ENCODE measurements at places on chromosomes 16 and 17.

DNA sequence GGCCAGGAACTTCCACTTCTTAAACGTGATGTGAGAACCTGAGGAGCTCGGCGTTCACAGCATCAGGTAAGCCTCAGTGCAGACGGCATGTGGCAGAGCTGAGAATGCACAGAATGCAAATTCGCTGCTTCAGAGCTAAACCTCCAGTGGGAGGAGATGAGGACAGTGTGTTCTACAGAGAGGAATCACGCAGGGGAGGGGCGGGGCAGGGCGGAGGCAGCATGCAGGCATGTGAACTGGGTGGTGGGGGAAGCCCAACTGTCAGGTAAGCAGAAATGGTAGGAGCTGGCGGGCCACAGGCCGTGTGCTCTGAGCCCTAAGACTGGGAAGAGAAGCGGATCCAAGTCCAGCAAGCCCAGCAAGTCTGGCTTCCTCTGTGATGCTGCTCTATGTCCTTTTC lies 94.7 kb downstream of the ZNF778 start:
- no peak for DNase-seq

DNA sequence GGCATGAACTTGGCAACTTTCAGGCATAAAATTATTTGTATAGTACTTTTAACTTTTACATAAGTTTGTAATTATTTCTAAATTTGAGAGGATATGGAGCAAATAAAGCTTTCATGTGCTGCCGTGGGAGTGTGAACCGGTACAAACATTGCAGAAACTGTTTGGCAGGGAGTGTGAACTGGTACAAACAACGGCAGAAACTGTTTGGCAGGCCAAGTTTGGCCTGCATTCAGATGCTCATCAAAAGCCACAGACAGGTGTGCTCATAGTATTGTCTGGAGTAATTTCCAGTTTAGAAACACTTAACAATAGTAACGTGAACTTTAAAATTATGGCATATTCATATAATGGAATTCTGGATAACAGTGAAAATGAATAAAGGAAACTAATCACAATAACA lies 73.8 kb upstream of the ATP2A3 start:
- DNase-seq: no peak

GRCh38 chr16:12188061-12188934 lies 211.8 kb downstream of the SNX29 start:
- DNase-seq: no peak

DNA sequence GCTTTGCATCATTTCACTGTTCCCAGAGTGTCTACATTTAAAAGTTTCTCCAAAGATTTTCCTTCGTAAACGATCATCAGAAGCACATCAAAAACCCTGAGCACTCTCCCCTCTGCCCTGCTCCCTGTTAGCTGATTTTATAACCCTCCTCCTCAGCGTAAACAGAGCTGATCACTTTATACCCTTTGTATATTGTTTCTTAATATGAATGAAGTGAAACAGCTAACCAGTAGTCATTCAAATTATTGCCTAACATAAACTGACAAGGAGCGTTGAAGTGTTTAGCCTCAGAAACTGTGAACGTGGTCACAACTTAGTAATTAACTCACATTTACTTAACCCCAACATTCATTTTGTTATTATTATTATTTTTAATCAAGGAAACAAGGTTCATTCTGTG lies 160.0 kb upstream of the FOXF1 start:
- DNase-seq: no peak

DNA sequence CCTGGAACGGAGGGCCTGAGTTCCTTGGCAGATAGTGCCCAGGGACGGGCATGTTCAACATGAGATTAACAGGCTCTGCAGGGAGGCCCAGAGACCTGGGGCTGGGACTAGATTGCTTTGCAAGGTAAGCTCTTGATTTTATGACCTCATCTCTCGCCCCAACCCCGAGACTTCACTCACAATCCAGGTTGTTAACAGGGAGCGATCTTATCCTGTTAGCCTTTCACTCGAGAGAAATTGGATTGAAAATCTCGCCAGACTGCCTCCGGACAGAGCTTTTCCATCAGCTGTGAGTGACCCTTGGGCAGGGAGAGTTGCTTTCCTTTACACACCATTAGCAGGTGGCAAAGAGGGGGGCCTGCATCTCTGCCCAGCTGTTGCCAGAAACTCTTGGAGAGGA lies 521.7 kb upstream of the EEF2KMT start:
- DNase-seq: no peak

GRCh38 chr16:4399001-4399730 lies 17.2 kb downstream of the CORO7 start:
- no peak for DNase-seq

- no peak for DNase-seq
Measured at GRCh38 chr17:42271779-42272035, 4.5 kb downstream of the STAT5B start.

DNA sequence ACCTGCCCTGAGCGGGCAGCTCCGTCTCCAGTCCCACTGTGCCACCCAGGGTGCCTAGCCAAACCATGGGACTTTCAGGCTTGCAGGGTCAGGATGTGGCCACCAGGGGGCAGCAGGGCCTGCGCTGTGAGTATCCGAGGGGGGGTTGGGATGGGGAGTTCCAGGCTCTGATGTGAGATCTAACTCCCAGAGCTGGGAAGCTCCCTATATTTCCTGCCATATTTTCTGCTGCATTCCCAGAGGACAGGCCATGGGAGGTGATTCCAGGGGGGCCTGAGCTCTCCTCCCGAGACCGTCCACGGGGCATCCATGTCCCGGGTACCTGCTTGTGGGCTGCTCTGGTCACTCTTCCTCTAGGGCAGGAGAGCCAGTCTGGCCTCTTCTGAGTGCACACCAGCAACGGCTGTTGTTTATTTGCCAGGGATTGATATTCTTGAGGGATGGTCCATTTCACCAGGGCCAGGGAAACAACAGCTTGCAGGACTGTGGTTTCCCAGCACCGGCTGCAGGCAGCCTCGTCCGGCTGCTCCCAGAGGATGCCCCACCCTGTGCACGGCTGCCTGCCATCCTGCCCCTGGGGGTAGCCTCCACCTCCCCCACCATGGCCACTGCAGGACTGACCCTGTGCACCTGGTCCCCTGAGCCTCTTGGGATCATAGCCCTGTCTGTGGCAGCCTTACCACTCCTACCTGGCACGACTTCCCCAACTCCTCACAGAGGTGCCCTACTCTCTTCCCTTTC lies 1.2 kb downstream of the GPR142 start:
- DNase-seq: peak; percentile 55

DNA sequence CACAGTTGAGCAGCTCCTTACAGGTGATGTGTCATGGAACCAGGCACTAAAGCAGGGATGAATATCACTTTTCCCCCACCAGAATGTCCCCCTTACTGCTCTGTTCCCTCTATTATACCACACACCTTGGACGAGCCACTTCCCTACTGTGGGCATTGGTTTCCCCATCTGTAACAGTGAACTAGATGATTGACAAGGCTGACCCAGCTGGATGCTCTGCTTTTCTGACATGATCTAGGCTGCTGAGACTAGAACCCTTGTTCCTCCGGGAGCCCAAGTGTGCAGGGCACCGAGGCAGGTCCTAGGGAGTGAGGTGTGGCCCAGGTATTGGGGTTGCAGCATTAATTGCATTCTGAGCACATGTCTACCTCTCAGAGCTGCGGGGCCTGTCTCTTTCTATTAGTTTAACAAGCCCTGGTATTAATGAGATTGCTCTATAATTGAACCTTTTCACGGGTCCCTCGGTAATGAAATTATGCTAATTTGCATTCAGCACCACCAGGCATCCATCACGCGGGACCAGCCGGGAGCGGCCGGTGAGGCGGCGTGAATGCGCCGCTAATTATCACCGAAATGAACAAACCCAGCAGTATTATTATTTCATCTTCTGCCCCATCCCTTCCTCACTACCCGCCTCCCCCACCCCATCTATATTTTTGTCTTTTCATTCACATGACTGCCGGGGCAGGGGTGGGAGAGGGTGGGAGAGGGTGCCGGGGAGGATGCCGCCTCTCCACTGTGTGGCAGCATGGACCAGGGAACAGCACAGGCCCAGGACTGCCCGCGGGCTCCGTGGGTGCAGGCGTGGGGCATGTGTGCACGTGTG lies 121.1 kb downstream of the CYLD start:
- no peak for DNase-seq

DNA sequence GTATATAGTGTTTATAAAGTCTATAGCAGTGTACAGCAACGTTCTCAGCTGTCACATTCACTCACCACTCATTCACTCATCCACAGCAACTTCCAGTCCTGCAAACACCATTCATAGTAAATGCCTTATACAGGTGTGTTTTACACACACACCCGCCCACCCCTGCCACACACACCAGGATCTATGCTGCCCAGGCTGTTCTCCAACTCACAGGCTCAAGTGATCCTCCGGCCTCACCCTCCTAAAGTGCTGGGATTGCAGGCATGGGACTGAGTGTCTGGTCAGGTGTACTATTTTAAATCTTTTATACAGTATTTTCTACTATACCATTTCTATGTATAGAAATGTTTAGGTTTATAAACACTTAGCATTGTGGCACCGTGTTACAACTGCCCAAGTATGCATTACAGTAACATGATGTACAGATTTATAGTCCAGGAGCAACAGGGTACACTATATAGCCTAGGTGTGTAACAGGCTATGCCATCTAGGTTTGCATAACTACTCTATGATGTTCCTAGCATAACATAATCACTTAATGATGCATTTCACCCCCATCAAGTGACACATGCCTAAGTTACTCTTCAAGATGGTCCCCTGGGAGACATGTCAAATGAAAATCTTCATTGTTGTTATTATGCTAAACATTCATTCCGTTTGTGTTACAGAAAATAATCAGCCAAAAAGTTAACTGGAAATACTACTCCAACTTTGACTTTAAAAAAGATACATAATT lies 42.5 kb downstream of the CREBBP start:
- DNase-seq: no peak

GRCh38 chr16:12349936-12350850 lies 373.7 kb downstream of the SNX29 start:
- DNase-seq: no peak

GRCh38 chr16:72858665-72859493 lies 189.0 kb downstream of the ZFHX3 start:
- DNase-seq: no peak

- no peak for DNase-seq
Measured at GRCh38 chr17:57868007-57868909, 18.4 kb upstream of the MRPS23 start.

- no peak for DNase-seq
Measured at GRCh38 chr16:74652249-74652648, 14.4 kb downstream of the RFWD3 start.

DNA sequence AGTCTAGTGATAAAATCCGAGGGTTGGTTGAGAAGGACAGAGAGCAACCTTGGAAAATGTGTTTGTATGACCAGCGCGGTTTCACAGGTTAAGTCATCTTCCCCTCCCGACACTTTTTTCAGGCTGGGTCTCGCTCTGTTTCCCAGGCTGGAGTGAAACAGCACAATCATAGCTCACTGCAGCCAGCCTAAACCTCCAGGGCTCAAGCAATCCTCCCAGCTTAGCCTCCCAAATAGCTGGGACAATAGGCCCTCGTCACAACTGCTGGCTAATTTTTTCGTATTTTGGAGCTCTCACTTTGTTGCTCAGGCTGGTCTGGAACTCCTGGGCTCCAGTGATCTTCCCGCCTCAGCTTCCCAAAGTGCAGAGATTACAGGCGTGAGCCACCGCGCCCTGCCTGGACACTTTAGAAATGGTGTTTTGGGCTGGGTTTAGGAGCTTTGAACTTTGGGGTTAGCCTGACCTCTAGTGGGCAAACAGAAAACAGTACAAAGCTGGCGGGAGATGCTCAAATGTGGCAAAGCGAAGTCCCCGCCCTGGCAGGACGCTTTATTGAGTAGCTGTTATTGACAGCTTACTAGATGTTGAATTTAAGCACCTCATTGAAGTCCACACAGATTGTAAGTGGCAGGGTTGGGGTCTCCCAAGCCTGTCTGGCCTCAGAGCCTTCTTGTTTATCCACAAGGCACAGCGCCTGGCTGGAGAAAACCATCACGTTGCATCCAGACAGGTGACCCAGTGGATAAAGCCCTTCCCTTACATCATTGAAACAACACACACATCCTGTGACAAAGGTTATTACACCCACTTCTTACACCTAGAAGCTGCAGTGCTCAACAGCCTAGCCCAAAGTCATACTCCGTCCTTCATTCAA lies 34.7 kb upstream of the RBBP6 start:
- peak; percentile 13 for DNase-seq

- no peak for DNase-seq
Measured at GRCh38 chr17:38430316-38430715, 2.1 kb downstream of the ARHGAP23 start.

- DNase-seq: no peak
Measured at GRCh38 chr16:3175157-3176093, 12.6 kb upstream of the OR1F1 start.

- no peak for DNase-seq
Measured at GRCh38 chr16:67675579-67675935, 8.9 kb downstream of the C16orf86 start.

- DNase-seq: no peak
Measured at GRCh38 chr17:12977008-12977751, 40.6 kb downstream of the ELAC2 start.

DNA sequence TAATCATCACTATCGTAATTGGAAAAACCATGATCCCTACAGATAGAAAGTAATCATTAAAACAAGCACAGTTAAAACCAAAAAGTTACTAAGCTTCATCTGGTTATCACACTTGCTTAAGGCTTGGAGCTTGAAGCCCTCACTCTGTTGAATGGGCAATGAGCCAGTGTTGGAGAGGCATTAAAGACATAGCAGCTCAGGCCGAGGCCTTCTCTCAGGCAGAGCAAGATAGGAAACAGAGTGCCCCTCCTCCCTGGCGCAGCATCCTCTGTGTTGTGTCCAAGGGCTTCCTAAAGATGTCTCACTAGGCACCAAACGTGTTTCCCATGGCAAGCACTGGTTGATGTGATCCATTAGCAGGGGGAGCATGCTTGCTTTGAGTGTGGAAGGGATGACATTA lies 34.9 kb upstream of the LGALS9 start:
- DNase-seq: no peak

DNA sequence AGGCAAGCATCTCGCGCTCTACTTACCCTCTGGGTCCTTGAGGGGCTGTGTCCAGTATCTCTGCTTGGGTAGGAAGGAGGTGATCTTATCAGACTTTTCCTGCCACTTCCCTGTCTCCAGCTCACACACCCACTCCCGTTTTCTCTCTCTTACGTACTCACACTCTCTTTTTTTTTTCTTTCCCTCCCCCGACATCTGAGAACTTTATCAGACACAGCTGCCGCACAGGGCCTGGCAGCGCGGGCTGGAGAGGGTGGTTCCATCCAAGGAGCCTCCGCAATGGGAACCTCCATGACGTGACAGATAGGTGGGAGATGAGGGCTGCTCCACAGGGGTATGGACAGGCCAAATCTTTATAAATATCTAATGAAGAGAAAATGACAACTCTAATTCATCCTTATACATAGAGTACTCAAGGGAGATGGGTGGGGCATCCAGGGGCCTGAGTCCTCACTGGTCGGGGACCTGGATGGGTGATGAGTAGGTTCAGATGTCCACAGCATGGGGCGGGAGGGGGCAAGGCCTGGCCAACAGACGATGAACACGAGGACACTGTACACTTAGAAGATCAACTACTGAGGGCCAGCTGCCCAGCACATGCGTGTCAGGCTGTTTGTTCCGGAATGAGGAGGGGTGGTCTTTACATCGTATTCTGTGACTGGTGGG lies 23.3 kb downstream of the MINK1 start:
- DNase-seq: no peak

GRCh38 chr17:58403311-58403710 lies 14.0 kb downstream of the RNF43 start:
- no peak for DNase-seq

GRCh38 chr17:16273499-16273898 lies 56.5 kb downstream of the PIGL start:
- DNase-seq: no peak
